Suprapubic skin (tissue), 4 donors: ENCODE measurements at places on chromosomes 6 and 20.

DNA sequence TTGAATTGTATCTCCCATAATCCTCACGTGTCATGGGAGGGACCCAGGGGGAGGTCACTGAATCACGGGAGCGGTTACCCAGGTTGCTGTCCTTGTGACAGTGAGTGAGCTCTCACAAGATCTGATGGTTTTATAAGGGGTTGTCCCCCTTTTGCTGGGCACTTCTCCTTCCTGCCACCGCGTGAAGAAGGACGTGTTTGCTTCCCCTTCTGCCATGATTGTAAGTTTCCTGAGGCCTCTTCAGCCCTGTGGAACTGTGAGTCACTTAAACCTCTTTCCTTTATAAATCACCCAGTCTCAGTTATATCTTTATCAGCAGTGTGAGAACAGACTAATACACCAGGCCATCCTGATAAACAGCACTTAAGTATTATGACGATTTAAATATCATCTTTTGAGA lies 9.0 kb upstream of the MRGBP start:
- DNase-seq, result no peak
- peaks cover 16% of the 10 kb centered on the region for H3K27me3 ChIP-seq
- peaks cover 7% of the 10 kb centered on the region for H3K4me1 ChIP-seq
- H3K4me3 ChIP-seq, result no peak overlapping the region
- H3K27ac ChIP-seq, result no peak overlapping the region
- no peaks in the 10 kb centered on the region for H3K36me3 ChIP-seq

DNA sequence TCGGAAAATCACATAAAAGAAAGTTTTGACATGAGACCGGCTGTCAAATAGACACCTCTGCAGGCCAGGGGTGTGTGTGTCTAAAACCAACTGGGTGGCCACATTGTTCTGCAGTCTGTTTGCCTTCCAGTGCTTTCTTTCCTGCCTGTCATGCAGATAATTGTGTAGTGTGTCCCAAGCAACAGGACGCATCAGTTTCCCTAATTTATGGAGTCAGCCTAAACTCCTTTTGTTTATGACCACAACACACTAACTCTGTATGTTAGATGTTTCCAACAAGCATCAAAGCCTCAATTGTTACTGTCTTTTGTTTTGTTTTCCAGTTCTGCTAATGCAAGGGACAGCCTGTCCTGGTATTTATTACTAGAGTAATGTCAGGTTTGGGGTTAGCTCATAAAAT lies 205.7 kb downstream of the ATXN1 start:
- H3K4me1 ChIP-seq, result no peaks in the 10 kb centered on the region
- H3K36me3 ChIP-seq, result no peaks in the 10 kb centered on the region
- H3K27ac ChIP-seq, result no peak overlapping the region
- H3K4me3 ChIP-seq, result no peak overlapping the region

- no peaks in the 10 kb centered on the region for H3K4me1 ChIP-seq
- no peaks in the 10 kb centered on the region for H3K36me3 ChIP-seq
Measured at GRCh38 chr6:124723671-124724070, 238.6 kb upstream of the RNF217 start.

DNA sequence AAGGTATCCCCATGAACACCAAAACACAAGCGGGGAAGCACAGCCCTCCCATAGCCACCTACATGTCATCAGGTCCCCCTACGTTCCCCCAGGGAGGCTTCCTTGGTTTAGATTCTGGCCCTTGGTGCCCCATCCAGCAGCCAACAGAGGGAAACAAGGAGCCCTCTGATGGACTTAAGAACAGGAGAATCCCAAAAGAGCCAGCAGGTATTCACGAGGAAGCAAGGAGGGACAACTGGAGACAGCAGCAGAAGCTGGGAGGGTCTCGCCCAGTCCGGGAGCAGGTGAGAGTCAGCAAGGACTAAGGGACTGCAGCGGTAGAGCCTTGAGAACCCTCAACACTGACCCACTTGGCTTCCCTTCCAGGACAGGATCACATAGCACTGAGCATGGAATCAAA lies 58.4 kb upstream of the TOP1 start:
- H3K27me3 ChIP-seq, result no peaks in the 10 kb centered on the region
- DNase-seq, result no peak
- H3K4me1 ChIP-seq, result peaks cover 10% of the 10 kb centered on the region
- H3K36me3 ChIP-seq, result no peaks in the 10 kb centered on the region

- H3K4me1 ChIP-seq, result no peaks in the 10 kb centered on the region
- DNase-seq, result no peak
- H3K27me3 ChIP-seq, result no peaks in the 10 kb centered on the region
- no peak overlapping the region for H3K4me3 ChIP-seq
- no peak overlapping the region for H3K27ac ChIP-seq
Measured at GRCh38 chr6:154030646-154031045, 8.4 kb upstream of the OPRM1 start.

DNA sequence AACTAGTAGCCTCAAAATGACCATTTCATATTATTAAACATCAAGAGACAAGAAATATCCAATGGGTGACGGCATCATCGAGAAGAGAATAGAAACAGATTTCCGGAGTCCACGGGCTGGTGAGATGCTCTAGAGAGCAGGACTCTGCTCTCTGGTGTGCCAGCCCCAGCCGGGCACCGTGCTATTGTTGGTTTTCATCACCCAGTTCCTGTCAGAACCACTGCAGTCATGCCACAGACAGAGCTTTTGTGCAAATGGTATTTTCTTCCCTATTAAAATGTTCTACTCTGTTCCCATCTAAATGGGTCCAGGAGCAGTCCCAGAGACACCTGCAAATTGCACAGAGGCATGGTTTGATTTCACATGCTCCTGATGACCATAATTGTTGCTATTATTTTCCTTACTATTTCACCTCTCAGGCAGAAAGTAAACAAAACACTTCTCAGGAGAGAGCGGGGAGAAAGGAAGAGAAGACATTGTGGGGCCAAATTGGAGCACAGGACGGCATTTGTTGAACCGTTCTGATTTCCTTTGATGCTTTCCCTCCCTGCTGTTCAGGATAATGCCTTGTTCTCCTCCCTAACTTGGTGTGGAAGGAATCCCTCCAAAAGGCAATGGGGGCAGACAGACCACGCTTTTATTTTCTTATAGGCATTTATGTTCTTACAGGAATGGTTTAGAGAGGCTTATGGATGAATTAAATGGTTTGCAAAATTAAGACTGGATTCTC lies 11.4 kb upstream of the RAMACL start:
- peaks cover 24% of the 10 kb centered on the region for H3K4me1 ChIP-seq
- DNase-seq, result no peak
- H3K27ac ChIP-seq, result peak overlapping the region; percentile 20
- no peaks in the 10 kb centered on the region for H3K36me3 ChIP-seq
- H3K4me3 ChIP-seq, result no peak overlapping the region

DNA sequence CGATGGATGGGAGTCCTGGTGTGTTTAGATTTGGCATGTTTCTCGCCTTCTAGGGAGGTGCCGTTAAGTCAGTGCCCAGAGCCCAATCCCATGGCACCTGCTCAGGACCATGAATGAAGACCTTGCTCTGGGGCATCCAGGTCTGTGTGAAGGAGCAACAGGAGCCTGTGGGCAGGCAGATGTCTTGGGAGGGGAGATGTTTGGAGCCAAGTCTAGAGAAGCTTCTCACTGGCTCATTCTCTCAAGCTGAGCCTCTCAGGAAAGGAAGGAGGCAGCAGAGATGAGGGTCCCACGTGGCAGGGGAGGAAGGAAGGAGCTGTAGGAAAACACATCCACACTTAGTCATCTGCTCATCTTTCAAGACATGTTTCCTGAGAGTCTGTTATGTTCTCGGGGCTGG lies 9.5 kb upstream of the SIRPB1 start:
- no peaks in the 10 kb centered on the region for H3K4me1 ChIP-seq
- peaks cover 12% of the 10 kb centered on the region for H3K27me3 ChIP-seq
- no peak overlapping the region for H3K4me3 ChIP-seq
- no peaks in the 10 kb centered on the region for H3K36me3 ChIP-seq

- no peak for DNase-seq
- no peak overlapping the region for H3K4me3 ChIP-seq
- H3K4me1 ChIP-seq, result no peaks in the 10 kb centered on the region
- no peak overlapping the region for H3K27ac ChIP-seq
- no peaks in the 10 kb centered on the region for H3K36me3 ChIP-seq
- no peaks in the 10 kb centered on the region for H3K27me3 ChIP-seq
Measured at GRCh38 chr6:34955442-34955841, 66.4 kb downstream of the ANKS1A start.

- H3K4me3 ChIP-seq, result no peak overlapping the region
- no peak for DNase-seq
- H3K27me3 ChIP-seq, result no peaks in the 10 kb centered on the region
- peaks cover 7% of the 10 kb centered on the region for H3K4me1 ChIP-seq
- H3K36me3 ChIP-seq, result no peaks in the 10 kb centered on the region
Measured at GRCh38 chr6:53579338-53579737, 34.4 kb upstream of the GCLC start.

DNA sequence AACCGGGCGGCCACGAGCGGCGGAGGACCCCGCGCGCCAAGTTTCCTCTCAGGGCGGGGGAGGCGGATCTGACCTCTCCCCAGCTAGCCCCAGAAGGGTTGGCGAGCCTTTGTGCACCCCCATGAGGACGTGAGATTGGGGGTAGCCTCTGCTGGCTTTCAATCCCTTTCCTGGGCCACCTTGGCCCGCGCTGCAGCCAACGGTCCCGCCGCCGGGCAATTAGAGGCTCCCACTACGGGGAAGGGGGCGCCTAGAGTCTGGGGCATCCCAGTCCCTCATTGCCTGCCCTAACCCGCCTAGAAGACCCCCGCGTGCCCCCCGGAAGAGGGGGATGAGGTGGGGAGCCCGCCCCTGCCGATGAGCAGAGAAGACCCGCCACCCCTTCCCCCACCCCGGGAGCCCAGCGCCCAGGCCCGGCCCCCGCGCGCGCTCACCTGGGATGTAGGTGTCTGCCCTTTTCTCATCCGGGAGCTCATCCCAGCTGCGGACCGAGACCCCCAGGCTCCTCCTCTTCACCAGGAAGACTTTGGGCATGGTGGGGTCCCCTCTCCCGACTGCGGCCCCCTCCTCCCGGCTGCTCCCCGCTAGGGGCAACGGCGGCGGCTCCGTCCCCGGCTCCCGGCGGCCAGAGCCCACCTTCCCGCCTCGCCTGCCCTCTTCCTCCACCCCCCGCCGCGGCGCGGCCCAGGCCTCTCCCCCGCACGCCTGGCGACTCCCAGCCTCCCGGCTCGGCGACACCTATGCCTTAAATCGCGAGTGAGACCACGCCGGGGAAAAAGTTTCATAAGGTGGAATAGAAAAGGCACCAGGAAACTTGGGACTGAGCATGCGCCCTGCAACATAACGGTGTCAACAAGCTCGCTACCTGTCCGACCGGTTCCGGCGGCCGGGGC lies at the start of gene OVOL2:
Gene OVOL2, minus strand, starts transcription at position 816 of the 893 bp plus-strand sequence. Its CDS starts 282 bp downstream, at position 534.
- H3K27me3 ChIP-seq, result peaks cover 76% of the 10 kb centered on the region
- H3K4me3 ChIP-seq, result peak within 1 kb of the TSS; percentile 60
- peak within 1 kb of the TSS; percentile 88 for H3K27ac ChIP-seq
- no peaks in the 10 kb centered on the region for H3K36me3 ChIP-seq
- DNase-seq, result peak; percentile 89
- H3K4me1 ChIP-seq, result peaks cover 42% of the 10 kb centered on the region

GRCh38 chr6:108801366-108801765 lies 46.9 kb upstream of the ARMC2 start:
- no peaks in the 10 kb centered on the region for H3K27me3 ChIP-seq
- peaks cover 29% of the 10 kb centered on the region for H3K4me1 ChIP-seq
- no peaks in the 10 kb centered on the region for H3K36me3 ChIP-seq

DNA sequence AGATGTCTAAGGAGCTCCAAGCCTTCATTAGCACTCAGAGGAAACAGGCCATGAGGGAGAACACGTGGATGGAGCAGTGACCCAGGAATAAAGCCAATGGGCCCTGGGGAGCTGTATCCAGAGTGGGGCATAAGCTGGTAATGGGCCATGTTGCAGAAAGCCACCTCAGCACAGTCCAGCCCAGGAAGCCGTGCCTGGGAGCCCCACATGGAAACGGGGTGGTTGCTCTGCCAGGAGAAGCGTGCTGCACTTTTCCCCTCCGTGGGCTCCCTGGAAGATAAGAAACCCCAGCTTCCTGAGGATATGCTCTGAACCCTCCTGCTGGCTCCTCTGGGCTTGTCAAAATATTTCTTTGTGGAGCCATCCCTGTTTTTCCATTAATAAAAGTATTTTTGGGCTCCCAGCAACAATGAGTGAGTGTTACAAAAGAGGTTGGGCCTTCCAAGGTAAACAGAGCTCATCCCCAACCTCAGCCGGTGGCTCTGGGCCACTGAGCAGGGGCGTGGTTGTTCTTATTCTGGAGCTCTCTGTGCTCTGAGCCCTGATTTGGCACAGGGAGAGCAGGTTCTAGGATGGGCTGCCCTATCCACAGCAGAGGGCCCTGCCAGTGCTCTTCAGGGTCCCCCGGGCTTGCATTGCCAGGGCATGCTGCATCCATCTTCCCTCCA lies 31.2 kb upstream of the NFATC2 start:
- no peak for DNase-seq
- H3K27ac ChIP-seq, result peak overlapping the region; percentile 15
- H3K27me3 ChIP-seq, result no peaks in the 10 kb centered on the region
- H3K4me3 ChIP-seq, result no peak overlapping the region
